ENCODE measurements at places on chromosomes 11 and 22.

GRCh38 chr11:127247261-127247851 lies 246.8 kb upstream of the KIRREL3 start:
- no peak for DNase-seq

- DNase-seq, result no peak
These were observed 1.4 kb downstream of the PNPLA2 start for GRCh38 chr11:819943-820649.

DNA sequence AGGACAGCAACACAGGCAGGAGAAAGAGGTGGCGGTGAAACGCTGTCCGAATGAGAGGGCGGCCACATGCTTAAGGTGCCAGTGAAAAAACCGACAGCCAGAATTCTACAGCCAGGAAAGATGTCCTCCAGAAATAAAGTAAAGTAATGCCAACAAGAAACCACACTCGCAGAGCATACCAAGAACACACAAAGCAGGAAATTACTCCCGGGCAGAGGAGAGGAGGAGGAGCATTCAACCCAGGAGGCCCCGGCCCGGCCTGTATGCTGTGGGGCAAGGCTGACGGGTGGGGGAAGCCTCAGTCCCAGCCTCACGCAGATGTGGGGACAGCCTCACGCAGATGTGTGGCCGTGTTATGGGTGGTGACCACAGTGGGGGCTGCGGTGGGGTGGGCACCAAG lies 28.0 kb downstream of the CHID1 start:
- DNase-seq, result no peak

DNA sequence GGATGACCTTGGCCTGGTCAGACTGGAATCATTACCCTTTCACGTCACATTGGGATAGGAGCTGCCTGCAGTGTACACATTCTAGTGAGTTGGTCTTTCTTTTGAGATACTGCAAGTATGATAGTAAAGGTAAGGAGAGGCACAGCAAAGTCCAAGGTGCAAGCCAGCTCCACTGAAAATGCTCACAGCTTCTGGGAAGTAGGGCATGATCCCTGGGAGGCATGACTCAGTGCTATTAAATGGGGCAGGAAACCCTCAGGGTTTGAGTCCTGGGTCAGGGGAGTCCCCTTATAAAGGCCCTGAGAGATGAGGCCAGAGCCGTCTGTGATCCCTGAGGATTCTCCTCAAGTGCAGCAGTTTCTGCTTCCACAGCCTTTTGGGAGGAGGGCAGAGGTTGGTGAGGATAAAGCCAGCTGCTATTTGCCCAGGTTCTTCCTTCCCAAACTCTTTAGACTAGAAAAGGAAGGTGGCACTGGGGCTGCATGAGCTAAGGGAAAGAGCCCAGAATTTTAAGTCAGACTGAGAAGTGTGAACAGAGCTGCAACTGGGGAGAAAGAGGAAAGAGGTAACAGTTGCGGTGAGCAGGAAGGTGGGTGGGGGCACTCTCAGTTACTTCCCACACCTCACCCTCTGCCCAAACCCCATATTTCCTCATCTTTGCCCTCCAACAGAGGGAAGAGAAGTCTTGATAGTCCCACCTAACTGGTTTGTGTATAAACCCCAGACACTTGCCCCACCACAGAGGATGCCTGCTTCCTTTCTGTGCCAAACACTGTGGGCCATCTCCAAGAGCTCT lies 14.4 kb upstream of the OR52K1 start:
- DNase-seq, result no peak

- DNase-seq, result no peak
These were observed 56.3 kb downstream of the CD82 start for GRCh38 chr11:44621784-44622183.

DNA sequence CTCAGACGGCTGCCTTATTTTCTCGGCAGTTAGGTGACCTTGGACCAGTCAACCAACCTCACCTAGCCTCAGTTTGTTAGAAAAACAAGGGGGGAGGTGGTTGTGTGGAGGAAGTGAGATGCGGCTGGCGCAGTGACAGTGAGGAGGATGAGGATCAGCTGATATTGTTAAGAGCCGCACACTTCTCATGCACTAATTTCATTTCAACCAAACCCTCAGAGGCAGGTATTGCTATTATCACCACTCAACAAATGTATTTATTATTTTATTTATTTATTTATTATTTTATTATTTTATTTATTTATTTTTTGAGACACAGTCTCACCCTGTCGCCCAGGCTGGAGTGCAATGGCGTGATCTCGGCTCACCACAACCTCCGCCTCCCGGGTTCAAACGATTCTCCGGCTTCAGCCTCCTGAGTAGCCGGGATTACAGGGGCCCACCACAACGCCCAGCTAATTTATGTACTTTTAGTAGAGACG lies 2.1 kb downstream of the LGALS1 start:
- no peak for DNase-seq

- no peak for DNase-seq
These were observed 3.5 kb downstream of the PLXNB2 start for GRCh38 chr22:50303848-50304527.

DNA sequence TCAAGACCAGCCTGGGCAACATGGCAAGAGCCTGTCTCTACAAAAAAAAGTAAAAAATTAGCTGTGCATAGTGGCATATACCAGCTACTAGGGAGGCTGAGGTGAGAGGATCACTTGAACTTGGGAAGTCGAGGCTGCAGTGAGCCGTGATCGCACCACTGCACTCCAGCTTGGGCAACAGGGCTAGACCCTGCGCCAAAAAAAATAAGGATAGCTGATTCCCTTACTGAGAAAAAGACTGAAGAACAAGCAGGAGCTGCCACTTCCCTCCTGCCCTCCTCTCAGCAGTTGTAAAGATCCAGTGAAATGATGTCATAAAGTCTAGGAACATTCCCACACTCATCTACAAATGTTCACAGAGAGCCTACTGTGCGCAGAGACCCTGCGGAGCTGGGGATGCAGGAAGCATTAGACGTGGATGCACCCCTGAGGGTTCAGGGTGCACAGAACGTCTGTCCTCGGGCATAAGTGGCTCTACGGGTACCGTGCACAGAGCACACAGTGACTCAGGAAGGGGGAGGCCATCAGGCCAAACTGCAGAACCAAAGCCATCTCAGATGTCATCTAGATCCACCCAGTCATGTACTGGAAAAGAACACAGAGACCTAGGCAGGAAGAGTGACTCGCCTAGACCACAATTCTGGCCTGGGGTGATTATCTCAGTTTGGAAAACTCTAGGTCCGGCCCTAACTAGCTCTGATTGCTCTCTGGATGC lies 11.7 kb downstream of the SEC14L2 start:
- DNase-seq, result no peak

GRCh38 chr11:21556926-21557325 lies 636.0 kb upstream of the ANO5 start:
- DNase-seq, result no peak

- no peak for DNase-seq
These were observed 78.9 kb downstream of the NTM start for GRCh38 chr11:131449036-131450019.

GRCh38 chr11:12121011-12121410 lies 10.6 kb downstream of the MICAL2 start:
- DNase-seq, result no peak

DNA sequence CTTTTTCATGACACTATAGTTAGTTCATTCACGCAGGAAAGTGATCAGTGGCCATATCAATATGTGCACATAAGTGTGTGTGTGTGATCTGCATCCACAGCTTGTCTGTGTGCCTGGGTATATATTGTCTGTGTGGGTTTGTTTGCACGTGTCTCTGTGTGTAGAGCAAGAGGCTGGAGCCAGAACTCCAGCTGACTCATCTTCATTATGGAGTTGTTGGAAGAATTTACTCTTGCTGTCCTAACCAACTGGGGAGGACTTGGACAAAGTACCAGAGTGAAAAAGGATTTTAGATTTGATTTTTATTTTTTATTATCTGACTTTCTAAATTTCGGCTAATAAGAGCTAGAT lies 63.9 kb downstream of the TP53I11 start:
- DNase-seq, result no peak

DNA sequence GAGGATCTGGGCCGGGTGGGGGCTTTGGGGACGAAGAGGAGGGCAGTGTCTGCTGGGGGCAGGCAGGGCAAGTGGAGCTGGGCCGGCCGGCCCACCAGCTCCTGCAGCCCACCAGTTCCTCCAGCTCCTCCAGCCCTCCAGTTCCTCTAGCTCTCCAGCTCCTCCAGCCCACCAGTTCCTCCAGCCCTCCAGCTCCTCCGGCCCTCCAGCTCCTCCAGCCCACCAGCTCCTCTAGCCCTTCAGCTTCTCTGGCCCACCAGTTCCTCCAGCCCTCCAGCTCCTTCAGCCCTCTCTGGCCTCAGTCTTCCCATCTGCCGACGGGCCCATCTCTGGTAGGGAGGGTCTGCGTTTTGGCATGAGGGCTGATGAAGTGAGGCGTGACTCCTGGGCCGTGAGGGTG lies 9.2 kb upstream of the CCDC188 start:
- no peak for DNase-seq

DNA sequence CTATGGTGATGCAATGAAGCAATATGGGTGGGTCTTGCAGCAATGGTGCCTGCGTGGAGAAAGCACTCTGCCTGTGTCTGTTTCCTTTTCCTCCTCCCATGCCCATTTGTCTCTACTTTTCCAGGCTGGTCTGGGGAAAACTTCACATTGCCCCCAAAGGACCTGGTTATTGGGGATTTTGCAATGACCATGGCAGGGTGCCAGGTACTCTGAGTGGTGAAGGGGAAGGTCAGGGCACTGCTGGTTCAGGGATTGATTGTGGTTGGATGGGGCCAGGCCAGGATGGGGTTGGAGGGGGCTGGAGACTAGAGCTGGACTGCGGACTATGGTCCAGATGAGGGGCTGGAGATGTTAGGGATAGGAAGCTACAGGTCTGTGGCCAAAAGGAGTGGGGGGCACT lies 92.1 kb downstream of the INSC start:
- DNase-seq, result no peak

DNA sequence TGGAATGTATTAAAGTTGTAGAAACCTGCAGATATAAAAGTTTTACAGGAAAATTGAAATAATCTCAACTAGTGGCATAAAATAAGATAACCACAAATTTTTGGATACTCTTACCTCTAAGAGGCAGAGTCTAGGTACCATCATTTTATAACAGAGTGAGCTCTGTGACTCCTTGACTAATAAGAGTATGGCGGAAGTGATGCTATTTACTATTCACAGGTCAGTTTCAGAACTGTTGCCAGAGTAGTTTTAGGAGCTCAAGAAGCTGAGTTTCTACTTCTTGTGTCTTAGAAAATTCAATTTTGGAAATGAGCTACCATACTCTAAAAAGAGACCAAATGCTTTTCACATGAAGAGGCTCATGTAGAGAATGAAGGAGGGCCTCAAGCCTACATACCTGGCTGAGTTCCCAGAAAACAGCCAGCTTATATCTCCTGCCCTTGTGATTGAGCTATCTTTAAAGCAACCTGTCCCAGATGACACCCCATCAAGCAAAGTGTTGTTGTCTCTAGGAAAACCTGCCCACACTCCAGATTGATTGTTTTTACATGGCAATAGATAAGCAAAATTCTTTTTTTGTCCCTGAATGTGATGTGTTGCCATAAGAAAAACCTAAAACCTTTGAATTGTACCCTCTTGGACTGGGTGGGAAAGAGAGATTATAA lies 712.8 kb upstream of the CNTN5 start:
- no peak for DNase-seq

DNA sequence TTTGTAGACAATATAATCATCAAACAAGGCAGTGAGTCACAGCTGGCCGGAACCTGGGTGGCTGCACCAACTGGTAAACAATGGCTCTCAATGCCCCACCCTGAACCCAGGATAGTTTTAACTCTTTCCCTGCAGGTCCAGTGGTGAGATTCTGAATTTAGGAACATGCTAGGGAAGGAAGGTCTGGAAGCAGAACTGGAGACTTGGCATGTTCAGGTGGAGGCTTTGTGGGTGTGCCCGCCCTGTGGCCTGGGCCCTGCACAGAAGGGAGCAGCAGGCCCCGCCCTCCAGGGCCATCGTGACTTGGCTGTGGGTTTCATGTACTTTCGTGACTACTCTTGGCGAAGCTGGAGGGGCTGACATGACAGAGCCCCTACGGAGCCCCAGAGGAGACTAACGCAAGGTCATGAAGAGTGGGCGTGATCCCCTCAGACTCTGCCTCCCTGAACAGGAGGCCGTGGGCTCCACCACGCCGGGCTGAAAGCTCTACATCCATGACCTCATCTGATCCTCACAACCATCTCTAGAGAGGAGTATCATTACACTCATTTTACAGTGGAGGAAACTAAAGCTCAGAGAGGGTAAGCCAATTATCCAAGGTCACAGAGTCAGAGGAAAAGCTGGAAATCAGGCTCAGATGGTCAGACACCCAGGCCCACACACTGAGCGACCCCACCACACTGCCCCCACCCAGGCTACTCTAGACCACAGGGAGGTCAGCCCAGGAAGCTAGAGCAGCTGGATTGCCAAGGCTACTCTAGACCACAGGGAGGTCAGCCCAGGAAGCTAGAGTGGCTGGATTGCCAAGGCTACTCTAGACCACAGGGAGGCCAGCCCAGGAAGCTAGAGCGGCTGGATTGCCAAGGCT lies 27.3 kb downstream of the MAFF start:
- DNase-seq, result no peak

- DNase-seq, result peak; percentile 35
These were observed 72.2 kb downstream of the LARGE2 start for GRCh38 chr11:45994371-45995341.

- no peak for DNase-seq
These were observed 6.3 kb downstream of the XBP1 start for GRCh38 chr22:28793976-28794584.

DNA sequence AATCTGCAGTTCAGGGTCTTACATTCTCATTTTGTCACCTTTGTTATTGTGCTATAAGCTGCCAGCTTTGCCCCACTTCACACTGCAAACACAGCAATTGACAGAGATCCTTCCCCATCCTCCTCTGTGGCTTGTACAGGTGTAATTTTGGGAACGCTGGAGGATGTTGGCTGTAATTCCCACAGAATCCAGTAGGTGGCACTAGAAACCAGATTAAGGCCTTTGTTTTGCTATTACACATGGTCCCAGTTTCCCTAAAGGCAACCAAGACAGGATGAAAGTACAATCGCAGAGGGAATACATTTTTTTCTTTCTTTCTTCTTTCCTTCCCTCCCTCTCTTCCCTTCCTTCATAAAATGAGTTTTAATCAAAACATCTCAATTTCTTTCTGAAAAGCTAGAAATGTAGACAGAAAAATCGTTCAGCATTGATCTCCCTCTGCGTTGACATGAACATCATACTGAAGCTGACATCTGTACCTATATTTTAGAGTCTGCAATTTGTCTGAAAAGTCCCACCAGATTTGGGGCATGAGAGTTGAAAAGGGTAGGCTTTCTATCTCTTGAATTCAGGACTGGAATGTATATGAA lies 21.3 kb upstream of the NELL1 start:
- no peak for DNase-seq

DNA sequence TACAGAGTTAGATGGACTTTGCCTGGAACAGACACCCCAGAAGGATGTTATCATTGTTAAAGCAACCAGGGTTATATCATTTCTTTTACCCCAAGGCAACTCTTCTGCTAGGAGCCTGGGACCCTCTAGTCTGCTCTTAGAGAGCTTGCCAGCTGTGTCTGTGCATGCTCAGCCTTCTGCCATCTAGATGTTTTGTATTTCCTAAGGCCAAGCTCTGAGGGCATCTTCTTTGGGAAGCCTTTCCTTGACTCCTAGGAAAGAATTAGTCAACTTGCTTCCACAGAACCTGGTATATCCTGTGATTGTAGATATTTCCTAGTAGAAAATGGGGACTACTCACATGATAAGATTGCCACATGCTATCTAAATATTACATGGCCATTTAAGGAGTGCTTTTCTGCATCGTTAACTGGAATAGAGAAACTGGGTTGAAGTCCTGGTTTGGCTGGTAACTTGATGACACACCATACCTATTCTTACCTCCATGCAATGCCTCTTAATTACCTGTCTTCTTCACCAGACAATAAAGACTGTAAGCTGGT lies 87.6 kb downstream of the STIM1 start:
- DNase-seq, result no peak
